ENCODE measurements at places on chromosomes 12 and 14.
A peak's percentile ranks its signal among the peaks of the same experiment; 100 is the strongest.

DNA sequence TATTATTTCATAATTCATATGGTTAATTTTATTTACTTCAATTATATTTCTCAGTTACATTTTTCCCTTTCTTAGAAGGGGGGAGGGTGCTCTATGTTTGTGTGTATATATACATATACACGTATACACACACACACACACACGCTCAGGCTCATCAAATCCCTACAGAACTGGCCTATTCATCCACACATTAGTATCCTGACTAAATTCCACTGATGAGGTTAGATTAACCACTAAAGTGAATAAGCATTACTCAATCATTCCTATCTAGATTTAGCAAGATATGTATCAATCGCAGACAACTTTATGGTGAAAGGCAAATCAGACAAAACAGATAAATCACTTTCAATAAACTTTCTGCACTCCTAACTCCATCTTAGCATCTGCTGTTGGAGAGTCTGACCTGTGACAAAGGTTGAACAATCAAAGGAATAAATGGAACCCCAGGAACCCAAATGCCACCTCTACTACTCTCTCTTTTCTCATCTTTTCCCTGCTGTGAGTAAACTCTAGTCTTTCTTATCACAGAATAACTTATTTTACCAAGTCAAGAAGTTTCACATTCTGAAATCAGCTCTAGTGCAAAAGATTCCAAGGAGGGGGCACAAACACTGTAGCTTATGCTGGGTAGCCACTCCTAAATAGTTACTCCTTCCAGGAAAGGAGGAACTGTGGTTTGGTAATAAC is 67.6 kb downstream of the RALGAPA1 start:
- DNase-seq, result no peak

GRCh38 chr12:75986001-75986746 is 45.4 kb downstream of the PHLDA1 start:
- no peak for DNase-seq

DNA sequence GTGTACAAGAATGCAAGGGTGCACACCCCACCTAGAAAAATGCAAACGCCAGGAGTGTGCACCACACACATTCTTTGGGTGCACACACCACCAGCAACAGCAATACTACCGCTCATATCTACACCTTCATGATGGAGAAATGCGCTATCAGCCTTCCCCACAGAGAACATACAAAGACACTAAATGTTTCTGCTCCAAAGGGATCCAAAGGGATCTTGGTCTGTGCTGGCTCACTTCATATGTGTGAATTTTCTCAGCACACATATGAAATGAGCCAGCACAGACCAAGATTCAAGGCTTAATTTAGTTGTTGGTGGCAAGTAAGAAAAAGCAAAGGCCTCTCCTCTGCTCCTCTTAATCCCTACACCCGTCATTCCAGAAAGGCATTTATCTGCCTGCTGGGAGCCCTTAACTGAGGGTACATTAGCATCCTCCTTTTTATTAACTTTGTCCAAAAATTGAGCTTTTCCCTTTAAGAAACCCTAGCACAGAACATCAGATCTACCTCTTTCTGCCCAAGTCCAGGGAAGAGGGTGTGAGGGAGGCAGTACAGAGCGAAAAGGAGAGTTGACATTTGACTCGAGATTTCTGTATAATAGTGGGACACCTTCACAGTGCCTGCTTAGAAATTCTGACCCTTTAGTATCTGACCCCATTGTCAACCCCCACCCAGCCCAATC is 8.3 kb downstream of the BMP4 start:
- DNase-seq, result no peak

- no peak for DNase-seq
Observed at GRCh38 chr12:126198516-126198915, 1133.3 kb downstream of the AACS start.

DNA sequence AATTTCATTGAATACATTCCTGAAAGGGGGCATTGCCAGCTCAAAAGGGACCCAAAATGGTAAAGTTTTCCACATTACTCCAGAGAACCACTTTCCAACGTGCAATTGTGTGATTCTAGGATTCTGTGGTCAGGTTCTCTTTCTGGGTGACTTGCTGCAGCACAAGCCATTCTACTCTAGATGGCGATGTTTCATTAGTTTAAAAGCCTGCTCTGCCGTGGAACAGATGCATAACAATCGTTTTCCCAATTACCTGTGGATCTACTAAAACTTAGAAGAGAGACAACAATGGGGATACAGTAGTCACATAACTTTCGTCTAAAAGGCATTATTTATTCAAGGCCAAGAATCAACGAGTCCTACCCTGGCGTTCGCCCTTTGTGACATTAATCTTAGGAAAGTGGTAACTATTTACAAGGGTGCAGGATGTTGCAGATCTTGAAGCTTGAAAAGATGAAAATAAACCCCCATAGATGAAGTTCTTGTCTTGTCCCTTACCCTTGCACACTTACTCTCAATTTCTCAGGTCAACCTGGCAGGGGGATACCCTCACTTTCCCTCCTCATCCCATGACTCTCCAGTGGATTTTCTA is 400.9 kb downstream of the SNAPC1 start:
- DNase-seq, result no peak

- DNase-seq, result no peak
Observed at GRCh38 chr14:24734917-24735500, 101.0 kb upstream of the GZMB start.

GRCh38 chr14:73795974-73796373 is 55.7 kb upstream of the PTGR2 start:
- DNase-seq, result peak; percentile 43

- DNase-seq, result no peak
Observed at GRCh38 chr12:12470751-12471306, 91.8 kb downstream of the DUSP16 start.

- peak; percentile 81 for DNase-seq
Observed at GRCh38 chr12:120224304-120225199, 23.6 kb upstream of the RPLP0 start.

- DNase-seq, result no peak
Observed at GRCh38 chr12:123265851-123266678, 5.6 kb downstream of the CDK2AP1 start.

DNA sequence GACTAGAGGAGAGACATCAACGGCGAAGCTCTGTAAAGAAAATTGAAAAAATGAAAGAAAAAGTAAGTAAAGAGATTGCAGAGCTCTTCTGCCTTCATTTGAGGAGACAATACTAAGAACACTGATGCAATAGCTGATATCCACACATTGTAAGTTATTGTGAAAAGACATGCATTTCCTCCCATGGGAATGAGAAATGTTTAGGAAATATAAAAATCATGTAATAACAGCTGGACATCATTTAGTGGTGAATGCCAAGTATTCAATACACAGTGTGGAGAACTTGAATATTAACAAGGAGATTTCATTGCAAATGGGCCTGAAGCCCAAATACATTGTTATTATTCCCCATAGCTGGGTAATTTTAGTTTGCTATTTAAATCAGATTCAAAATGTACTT is 179.2 kb downstream of the KICS2 start:
- DNase-seq, result no peak

GRCh38 chr14:77303417-77304156 is 17.1 kb downstream of the POMT2 start:
- DNase-seq, result no peak

- no peak for DNase-seq
Observed at GRCh38 chr14:97306760-97307246, 509.6 kb downstream of the VRK1 start.

DNA sequence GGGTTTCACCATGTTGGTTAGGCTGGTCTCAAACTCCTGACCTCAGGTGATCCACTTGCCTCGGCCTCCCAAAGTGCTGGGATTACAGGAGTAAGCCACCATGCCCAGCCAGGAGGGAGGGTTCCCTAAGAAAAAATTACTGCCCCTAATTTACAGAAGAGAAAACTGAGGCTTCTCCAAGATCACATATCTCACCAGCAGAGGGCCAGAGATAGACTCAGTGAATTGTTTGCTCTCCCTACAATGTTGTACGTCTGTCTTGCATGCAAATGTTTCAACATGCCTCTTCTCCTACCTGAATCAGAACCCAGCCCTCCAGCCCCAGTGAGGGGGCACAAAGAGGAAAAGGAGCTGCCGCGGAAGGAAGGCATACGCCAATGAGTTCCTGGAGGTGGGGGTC is 48.3 kb upstream of the TMEM263 start:
- no peak for DNase-seq

DNA sequence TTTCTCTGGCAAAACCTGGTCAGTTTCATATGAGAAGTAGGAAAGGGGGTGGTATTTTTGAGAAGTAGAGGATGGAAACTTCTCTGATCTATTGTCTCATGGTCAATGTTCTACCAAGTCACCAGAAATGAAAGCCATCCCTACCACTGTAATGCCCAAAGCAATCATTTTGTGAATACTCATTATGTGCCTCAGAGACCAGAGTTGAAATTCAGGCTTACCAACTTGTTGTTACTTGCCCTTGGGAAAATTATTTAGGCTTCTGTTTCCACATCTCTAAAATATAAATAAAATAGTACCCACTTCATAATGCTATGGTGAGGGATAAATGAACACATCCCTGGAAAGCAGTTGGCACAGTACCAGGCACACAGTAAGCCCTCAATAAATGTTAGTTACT is 723.7 kb upstream of the TBX3 start:
- no peak for DNase-seq

All from sigmoid colon (tissue), 7 donors.